ENCODE measurements at places on chromosomes 1 and 21. TPM values are rescaled to one million over a fixed set of nuclear protein-coding genes. Genes with fewer than 3 reads are reported as not detected.

DNA sequence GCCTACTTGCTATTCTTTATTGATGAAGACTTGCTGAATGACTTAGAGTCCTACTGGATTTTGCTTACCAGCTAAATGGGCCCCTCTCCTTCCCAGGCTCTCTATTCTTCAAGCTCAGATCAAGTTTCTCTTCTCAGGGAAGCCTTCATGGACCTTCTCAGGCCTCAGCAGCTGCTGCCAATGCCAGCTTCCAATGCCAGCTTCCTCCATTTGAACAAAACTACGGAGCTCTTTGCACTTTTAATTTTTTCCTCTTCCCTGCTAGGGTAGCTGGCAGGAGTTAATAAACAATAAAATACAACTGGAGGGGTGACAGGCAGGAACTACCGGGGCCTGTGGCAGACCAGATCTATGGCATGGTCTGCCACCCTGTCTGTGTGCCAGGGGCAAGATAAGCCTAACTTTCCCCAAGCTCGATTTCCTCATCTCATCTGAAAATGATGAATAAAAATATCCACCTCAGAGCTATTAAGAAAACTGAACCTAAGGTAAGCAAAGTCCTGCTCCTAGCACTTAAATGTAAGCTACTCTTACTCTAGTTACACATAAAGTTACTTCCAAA is 995 bp upstream of the IPO13 start:
- DNase-seq, result no peak

- no peak for DNase-seq
These were observed 104.5 kb upstream of the FMN2 start for GRCh38 chr1:239987103-239987745.

The POGK gene
- 24.5 TPM for total RNA-seq

GRCh38 chr1:183810756-183811544 is 6.0 kb downstream of the RGL1 start:
- DNase-seq, result no peak

The ADSS2 gene
- 17.2 TPM for total RNA-seq

DNA sequence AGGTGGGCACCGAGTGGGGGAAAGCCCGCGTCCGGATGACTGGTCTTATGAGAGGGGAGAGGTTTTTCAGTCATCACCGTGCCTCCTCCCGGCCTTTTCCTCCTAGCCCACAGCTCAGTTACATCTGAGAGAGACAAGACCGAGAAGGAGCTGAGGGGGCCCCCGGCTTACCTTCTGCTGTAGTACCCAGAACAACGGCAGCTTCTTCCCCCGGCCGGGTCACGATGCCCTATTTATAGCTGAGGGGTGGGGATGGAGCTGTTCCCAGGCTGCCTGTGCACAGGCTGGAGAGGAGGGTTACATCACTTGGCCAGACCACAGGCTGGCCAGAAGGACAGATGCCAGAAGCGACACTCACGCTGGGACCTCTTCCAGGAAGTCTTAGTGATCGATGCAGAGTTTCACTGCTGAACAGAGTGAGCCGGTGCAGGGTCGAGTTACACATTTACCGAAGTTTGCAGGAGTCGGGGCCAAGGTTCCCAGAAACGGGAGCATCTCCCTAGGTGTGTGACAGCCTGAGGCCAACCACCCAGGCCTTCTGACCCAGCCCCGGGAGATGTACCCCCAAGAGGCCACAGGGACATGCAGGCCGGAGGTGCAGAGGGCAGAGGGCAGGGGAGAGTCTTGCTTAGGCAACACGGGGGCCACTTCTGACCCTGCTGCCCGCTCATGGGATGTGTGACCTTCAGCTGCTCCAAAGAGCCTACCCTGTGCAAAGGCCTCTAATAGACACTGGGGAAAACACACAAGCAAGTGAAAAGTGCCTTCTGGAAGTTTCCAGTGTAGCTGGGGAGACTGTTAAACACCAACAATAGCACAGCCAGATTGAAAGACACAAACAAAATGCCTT is at the start of gene AGT:
Gene AGT (minus strand): TSS at position 208 of the 850 bp plus-strand sequence. CDS start 3,299 bp downstream, outside the sequence.
- no peak for DNase-seq

The ARTN gene
- total RNA-seq, result 0.27 TPM

DNA sequence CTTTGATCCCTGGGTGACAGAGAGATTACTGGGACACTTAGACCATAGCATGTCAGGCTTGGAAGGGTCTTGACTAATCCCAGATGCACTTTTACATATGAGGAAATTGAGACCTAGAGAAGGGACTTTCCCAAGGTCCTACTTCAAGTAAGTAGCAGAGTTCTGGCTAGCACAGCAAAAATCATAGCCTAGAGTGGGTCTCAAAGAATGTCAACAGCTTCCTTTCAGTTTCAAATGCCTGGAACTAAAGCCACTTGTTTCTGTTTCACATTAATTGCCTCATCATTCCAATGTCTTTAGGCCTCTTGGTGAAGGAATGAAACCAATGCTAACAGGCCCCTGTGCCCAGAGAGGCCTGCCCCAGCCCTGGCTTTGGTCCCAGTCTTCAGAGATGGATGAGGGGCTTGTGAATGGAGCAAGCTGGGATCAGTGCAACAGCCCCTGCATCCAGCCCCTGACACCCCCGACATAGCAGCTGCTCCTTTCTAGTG is 26.6 kb downstream of the ATF3 start:
- DNase-seq, result peak; percentile 70

DNA sequence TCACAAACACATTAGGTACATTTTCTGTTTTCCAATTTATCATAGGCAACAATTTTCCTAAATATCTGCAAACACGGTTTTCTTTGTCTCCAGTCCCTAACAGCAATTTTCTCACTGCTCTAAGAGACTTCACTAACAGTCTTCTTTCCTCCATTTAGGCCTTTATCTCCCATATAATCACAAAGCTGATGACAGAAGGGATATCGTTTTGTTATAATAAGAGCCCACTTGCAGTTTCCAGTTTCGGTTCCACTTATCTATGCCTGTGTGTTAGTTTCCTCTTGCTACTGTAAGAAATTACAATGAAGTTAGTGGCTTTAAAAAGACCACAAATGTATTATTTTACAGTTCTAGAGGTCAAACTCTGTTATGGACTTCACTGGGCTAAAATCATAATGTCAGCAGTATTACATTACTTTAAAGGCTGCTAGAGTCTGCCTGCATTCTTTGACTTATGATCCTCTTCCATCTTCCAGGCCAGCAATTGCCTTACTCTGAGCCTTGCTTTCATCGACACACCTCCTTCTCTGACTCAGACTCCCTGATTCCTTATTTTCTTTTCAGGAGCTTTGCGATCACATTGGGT is 549.3 kb downstream of the NCAM2 start:
- no peak for DNase-seq

The FBLIM1 gene
- total RNA-seq, result 0.27 TPM

GRCh38 chr1:66770240-66770639 is 18.0 kb downstream of the DYNLT5 start:
- DNase-seq, result no peak

The EBNA1BP2 gene
- 33.1 TPM for total RNA-seq

- DNase-seq, result no peak
These were observed 60.3 kb upstream of the ZNF648 start for GRCh38 chr1:182121787-182122186.

The PTPRC gene
- total RNA-seq, result 281 TPM

- no peak for DNase-seq
These were observed 878 bp downstream of the MINDY1 start for GRCh38 chr1:151005729-151006319.

DNA sequence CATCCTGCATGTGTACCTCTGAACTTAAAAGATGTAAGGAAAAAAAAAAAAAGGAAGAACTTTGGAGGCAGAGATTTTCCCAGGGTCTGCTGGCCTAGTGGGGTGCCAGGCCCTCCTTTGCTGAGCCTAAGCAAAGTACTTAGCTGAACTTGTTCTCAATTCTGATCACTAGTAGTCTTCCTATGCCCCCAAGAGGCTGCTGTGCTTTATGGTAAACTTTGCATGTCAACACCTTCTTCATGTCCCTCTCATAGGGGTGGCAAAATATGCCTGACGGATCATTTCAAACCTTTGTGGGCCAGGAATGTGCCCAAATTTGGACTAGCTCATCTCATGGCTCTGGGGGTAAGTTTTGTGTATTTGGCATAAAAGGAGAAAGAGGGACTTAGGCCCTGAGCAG is 1.4 kb upstream of the USP21 start:
- DNase-seq, result no peak

GRCh38 chr1:90402893-90403849 is 313.9 kb downstream of the BARHL2 start:
- DNase-seq, result no peak

DNA sequence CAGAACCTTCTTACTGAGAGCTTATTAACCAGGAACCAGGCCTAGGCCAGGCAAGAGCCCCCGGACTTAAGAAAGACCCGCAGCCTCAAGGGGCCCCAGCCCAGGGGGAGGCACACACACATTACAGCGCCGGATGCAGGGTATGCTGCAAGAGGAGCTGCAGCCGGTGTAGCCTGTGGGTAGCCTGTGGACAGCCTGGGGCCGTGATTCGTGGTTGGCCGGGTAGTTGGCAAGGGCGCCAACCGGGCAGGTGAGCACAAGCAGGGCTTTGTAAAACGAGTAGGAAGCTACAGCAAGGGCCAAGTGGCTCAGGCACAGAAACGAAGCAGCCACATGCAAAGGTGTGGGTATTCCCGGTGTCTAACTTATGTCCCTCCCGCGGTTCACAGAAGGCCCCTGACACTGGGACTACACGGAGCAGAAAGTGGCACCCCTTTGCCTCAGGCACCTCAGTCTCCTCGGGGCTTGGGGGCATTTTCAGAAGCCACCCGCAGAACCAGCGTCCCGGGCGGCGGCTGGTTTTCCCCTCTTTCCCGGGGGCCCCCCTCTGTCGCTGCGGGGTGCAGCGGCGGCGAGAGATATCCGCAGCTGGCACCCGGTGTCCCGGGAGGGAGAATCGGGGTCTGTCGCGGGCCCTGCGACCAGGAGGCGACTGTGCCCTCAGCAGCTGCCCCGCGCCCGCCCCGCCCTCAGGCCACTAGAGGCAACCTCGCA is 40.8 kb downstream of the KIAA1614 start:
- no peak for DNase-seq

DNA sequence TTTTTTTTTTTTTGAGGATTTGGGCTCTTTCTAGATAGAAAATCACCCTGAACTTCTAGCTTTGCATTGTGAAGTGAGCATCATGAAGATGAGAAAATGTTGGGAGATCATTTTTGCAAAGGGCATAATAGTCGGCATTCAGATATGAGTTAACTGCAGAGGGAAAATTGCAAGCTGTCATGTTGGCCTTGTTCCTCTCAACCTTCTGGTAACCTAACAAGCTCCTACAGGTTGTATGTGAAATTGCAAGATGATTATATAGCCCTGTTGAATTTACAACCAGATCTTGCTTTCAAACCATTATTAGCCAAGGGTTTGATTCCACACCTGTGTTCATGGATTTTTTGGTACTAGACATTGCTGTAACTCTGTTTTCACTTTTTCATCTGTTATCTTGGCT is 2.2 kb downstream of the ELOA start:
- DNase-seq, result no peak

Measured in hematopoietic multipotent progenitor cell (in vitro differentiated cells).